Activated CD4-positive, alpha-beta T cell treated with anti-CD3 and anti-CD28 coated beads for 24 hours (primary cell): ENCODE measurements at places on chromosomes 13 and 19.
A peak's percentile ranks its signal among the peaks of the same experiment; 100 is the strongest.

DNA sequence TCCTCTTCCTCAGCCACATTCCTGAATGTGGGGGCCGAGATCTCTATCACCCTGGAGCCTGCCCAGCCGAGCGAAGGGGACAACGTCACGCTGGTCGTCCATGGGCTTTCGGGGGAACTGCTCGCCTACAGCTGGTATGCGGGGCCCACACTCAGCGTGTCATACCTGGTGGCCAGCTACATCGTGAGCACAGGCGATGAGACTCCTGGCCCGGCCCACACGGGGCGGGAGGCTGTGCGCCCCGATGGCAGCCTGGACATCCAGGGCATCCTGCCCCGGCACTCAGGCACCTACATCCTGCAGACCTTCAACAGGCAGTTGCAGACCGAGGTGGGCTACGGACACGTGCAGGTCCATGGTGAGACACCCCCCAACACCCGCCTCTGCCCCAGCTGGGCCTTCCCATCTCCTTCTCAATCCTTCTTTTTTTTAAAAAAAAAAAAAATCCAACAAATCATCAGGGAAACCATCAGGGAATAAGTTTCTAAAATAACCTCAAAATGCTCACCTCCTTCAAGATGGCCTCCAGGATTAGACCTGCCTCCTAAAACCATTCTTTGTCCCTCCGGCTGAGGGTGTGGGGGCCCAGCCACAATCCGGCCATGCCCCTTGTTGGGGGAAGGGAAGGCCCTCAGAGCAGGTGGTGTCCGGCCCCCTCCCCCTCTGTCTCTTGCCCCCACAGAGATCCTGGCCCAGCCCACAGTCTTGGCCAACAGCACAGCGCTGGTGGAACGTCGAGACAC, 4.6 kb downstream of the CEACAM16 start:
- DNase-seq: no peak

DNA sequence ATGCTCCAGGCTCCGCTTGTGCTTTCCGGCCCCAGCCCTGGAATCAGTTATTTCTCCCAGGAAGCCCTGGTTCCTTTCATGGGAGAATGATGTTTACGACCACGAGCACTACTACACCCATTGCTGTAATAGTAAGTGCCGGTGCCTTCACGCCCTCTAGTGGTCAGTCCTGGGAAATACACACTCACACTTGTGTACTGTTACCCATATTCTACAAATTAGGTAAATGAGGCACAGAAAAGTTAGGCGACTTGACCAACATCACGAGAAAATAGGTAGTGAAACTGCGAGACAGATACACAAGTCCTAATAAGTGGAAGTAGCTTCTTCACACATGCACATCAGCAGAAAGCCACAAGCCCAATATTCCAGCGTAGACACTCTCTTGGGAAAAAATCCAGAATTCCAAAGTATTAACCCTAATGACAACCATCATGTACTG, 21.7 kb downstream of the CEACAM21 start:
- peak; percentile 61 for DNase-seq

- no peak for DNase-seq
Measured at GRCh38 chr13:33662392-33662791, 155.6 kb upstream of the RFC3 start.

GRCh38 chr13:30799356-30799824, 64.0 kb downstream of the ALOX5AP start:
- DNase-seq: no peak

DNA sequence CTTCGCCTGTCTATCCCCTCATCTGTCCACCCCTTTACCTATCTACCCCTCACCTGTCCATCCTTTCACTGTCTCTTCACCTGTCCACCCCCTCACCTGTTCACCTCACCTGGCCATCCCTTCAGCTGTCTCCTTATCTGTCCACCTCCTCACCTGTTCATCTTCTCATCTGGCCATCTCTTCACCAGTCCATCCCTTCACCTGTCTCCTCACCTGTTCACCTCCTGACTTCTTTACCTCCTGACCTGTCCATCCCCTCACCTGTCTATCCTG, 13.2 kb upstream of the KANK2 start:
- DNase-seq: no peak

- DNase-seq: no peak
Measured at GRCh38 chr19:10816691-10817090, 19.3 kb downstream of the TMED1 start.
